ENCODE measurements at places on chromosomes 7 and 10. TPM values are rescaled to one million over a fixed set of nuclear protein-coding genes. Genes with fewer than 3 reads are reported as not detected.

Gene SPDYE9
- not detected for total RNA-seq

Gene CYP17A1
- not detected for total RNA-seq

DNA sequence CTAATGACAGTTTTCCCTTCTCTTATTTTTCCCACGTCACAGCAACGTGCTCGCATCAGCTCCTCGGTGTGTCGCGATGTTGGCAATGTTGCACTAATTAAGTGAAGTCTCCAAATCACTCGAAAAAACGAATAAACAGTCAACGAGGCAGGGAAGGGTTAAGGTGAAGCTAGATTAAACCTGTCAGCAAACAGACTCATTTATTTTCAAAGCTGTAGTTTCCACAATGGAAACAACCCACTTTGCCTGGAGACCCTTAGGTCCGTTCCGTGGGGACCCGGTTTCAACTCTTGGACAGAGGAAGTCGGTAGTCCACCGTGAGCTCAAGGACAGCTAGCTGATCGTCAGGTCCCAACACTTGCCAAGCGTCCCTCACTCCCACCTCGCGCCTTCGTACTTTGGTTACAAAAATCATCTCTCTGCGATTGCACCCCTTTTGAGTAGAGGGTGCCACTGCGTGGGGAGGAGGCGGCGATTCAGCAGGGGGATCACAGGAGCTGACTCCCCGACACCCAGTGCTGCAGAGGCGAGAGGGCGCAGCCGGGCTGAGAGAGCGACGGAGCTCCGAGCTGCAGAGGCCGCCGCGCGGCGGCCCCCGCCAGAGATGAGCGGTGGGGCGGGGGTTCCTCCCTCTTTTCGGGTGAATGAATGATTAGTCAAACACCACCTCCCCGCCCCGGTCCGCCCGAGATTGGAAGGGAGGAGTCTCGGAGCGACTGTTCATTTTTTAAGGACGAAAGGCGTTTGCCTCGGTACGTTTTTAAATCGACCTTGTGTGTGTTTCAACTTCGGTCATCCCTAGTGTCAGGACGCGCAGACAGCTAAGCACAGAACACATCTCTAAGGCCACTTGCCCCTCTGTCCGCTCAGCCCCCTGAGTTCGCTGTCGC, 1.3 kb upstream of the BMPER start:
- peaks cover 25% of the 10 kb centered on the region for H3K27me3 ChIP-seq
- no peak overlapping the region for H3K4me3 ChIP-seq
- no peak overlapping the region for H3K27ac ChIP-seq
- H3K36me3 ChIP-seq, result no peaks in the 10 kb centered on the region

Gene NUDCD3
- 108 TPM for total RNA-seq

- DNase-seq, result no peak
- H3K4me3 ChIP-seq, result no peak overlapping the region
- H3K27me3 ChIP-seq, result no peaks in the 10 kb centered on the region
- no peak overlapping the region for H3K27ac ChIP-seq
- no peaks in the 10 kb centered on the region for H3K4me1 ChIP-seq
- no peaks in the 10 kb centered on the region for H3K36me3 ChIP-seq
Observed at GRCh38 chr10:84951616-84952015, 623.2 kb downstream of the CCSER2 start.

Gene GRB10
- 7.4 TPM for total RNA-seq

DNA sequence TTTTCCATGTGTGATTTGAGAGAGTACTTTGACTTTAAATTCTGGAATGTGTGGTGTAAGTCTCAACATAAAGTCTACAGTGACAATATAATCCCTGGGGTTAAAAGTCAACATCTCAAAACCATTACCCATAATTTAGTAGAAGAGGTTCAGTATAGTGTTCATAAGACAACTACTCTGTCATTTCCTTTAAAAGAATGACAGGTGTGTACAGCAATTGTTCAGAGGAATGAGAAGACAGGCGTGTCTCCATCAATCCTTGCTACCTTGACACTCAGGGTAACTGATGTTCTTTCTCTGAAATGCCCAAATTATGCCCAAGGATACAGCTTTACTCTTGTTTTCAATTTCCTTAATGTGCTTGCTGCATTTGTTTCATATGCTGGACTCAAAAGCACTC, 256.4 kb downstream of the DYNC1I1 start:
- H3K4me1 ChIP-seq, result no peaks in the 10 kb centered on the region
- H3K27me3 ChIP-seq, result no peaks in the 10 kb centered on the region
- H3K4me3 ChIP-seq, result no peak overlapping the region
- no peak overlapping the region for H3K27ac ChIP-seq
- DNase-seq, result no peak

Gene PDZD7
- 1.1 TPM for total RNA-seq

GRCh38 chr10:33632432-33632831, 298.0 kb upstream of the NRP1 start:
- DNase-seq, result no peak

DNA sequence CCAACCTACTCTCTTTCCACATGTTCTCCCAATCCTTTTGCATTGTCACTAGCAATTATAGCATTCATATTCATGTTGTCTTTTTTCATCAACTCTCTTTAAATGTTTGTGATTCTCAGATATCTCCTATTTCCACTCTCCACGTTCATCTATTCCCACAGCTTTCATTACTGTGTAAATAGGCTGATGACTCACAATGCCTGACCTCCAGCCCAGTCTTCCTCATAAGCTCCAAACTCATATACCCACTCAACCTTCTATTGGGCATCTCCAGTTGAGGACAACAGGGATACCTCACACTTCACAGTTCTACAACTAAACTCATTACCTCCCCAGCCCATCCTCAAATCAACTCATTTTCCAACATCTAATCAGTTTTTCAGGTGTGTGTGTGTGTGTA, 194.1 kb downstream of the DGKI start:
- no peak for DNase-seq

Gene LIPK
- not detected for total RNA-seq

DNA sequence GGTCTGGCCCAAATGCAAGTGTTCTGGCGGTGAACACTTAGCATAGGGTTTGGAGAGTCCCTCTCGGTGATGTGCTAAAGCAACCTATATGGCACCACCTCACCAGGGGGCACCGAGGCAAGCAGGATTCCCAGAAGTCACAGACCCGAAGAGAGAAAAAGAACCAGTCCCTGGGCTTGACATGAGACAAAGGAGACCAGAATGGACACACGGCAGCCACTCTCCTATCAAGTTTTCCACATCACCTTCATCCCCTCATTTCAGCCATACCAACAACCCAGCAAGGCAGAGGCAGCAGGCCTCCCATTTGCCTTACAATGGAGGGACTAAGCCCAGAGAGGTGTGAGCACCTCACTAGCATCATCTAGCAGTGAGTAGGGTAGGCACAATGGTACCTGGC, 19.7 kb downstream of the GPRIN2 start:
- H3K4me3 ChIP-seq, result no peak overlapping the region
- no peaks in the 10 kb centered on the region for H3K4me1 ChIP-seq
- H3K36me3 ChIP-seq, result no peaks in the 10 kb centered on the region
- DNase-seq, result no peak

Gene CDC14C
- not detected for total RNA-seq

DNA sequence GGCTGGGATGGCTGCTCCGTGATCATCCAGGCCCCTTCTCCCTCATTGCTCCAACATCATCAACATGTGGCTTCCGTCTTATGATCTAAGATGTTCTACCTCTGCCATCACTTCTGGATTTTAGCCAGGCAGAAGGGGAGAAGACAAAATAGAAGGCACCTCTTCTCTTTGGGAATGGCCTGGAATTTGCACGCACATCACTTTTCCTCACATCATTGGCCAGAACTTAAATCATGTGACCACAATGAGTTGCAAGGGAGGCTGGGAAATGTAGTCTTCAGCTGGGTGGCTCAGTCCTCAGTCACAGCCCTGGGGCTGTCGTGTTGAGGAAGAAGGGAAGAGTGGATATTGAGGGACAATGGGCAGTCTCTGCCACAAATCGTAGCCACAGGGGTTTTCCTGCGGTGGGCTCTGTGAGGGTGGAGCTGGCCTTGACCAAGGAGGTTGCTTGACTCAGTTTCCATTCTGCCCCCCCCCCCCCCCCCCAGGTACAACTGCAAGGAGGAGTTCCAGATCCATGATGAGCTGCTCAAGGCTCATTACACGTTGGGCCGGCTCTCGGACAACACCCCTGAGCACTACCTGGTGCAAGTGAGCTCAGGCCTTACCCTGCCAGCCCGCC, 50.3 kb downstream of the PALD1 start:
- no peak overlapping the region for H3K4me3 ChIP-seq
- no peaks in the 10 kb centered on the region for H3K27me3 ChIP-seq
- no peaks in the 10 kb centered on the region for H3K4me1 ChIP-seq
- H3K36me3 ChIP-seq, result no peaks in the 10 kb centered on the region
- H3K27ac ChIP-seq, result no peak overlapping the region
- DNase-seq, result no peak

DNA sequence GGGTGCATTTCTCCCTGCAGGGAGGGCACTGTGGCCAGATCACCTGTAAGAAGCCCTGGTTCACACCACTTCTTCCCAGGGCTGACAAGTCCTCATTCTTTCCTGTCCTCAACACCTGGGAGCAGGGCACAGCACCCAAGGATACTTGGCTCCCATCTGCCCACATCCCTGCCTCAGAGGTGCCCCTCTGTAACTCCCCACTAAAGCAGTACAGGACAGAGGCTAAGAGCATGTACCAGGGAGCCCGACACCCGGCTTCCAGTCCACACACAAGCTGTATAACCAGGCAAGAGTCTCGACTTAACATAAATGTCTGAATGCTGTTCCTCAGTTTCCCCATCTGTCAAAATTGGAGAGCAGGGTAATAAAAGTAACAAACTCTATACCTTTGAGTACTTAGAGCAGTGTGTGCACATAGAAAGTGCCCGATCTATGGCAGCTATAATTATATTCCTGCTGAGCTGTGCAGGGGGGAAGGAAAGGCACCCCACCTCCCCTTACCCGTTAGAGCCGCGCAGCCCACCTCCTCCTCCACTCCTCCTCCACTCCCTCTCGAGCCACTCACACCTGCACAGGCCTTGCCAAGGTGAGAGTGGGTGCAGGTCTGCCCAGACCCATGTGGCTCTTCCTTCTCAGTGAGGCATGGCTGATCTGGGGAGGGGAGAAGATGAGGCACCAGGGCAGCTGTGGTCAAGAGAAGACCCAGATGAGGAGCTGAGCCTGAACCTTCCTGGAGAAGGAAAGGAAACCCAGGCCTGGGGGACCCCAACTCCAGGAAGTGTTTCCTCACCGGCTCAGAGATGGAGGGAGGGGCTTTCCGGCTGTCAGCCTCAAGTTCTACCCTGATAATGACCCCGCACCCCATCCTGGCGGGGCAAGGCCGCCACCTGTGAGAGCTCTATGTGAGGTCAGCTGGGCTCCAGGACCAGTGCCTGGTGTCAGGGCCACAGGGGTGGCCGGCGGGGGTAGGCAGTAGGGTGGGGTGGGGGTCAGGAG, 22.6 kb downstream of the PODXL start:
- no peak overlapping the region for H3K27ac ChIP-seq
- H3K27me3 ChIP-seq, result no peaks in the 10 kb centered on the region
- DNase-seq, result no peak
- H3K4me3 ChIP-seq, result no peak overlapping the region
- H3K4me1 ChIP-seq, result no peaks in the 10 kb centered on the region

- H3K4me3 ChIP-seq, result no peak overlapping the region
- H3K27me3 ChIP-seq, result no peaks in the 10 kb centered on the region
- DNase-seq, result no peak
- H3K36me3 ChIP-seq, result no peaks in the 10 kb centered on the region
- no peak overlapping the region for H3K27ac ChIP-seq
- no peaks in the 10 kb centered on the region for H3K4me1 ChIP-seq
Observed at GRCh38 chr7:47300472-47301104, 281.3 kb downstream of the TNS3 start.

Gene IL15RA
- 11.1 TPM for total RNA-seq

DNA sequence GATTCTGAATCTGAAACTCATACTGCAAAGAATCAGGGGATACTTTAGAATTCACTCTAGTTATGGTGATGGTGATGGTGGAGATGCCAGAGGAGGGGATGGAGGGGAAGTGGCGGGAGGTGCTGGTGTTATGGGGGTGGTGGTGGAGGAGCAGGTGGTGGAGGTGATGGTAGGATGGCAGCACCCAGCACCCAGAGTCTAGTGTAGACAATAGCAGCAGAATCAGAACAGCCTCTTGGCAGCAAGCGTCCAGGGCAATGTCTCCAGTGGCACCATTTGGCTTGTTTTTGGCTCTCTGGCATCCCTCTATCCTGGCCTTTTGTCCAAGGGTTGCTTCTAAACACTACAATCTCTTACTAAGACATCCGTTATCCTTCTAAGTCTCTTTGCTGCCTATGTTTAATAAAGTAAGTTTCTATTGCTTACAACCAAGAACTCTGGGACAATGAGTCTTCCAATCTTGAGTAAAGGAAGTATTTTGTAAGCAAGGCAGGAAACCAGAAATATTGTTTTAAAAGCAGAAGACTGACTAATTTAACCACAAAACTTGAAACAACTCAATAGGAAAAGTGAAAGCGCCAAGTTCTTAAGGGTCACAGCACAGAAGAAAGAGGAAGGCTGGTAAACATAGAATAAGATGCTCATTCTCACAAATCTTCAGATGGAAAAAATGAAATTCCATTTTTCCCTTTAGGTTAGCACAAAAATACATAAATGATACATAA, 42.4 kb upstream of the GDF10 start:
- H3K27me3 ChIP-seq, result no peaks in the 10 kb centered on the region
- DNase-seq, result peak; percentile 61
- H3K4me3 ChIP-seq, result no peak overlapping the region
- peak overlapping the region; percentile 3 for H3K27ac ChIP-seq
- H3K36me3 ChIP-seq, result no peaks in the 10 kb centered on the region
- H3K4me1 ChIP-seq, result peaks cover 73% of the 10 kb centered on the region

DNA sequence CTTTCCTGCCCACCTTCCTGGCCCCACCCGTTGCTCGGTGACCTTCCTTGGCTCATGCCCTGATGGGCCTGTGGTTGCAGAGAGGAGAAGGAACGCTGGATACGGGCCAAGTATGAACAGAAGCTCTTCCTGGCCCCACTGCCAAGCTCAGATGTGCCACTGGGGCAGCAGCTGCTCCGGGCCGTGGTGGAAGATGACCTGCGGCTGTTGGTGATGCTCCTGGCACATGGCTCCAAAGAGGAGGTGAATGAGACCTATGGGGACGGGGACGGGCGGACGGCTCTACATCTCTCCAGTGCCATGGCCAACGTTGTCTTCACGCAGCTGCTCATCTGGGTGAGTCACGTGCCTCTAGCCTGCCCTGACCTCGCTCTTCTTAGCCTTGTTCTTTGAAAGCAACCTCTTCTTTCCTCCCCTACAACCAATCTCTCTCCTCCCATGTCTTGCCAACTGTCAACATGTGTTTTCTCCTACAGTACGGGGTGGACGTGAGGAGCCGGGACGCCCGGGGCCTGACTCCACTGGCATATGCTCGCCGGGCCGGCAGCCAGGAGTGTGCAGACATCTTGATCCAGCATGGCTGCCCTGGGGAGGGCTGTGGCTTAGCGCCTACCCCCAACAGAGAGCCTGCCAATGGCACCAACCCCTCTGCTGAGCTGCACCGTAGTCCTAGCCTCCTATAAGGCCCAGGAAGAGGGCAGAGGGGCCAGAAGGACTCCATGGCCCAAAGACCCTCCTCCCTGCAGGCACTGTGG, 24.1 kb downstream of the GBX1 start:
- no peak overlapping the region for H3K4me3 ChIP-seq
- no peak for DNase-seq
- no peaks in the 10 kb centered on the region for H3K36me3 ChIP-seq
- no peak overlapping the region for H3K27ac ChIP-seq

Gene PNLIPRP2
- total RNA-seq, result not detected

Gene PGAM2
- 1.1 TPM for total RNA-seq

Gene BMI1
- total RNA-seq, result 108 TPM
